NCI-H774 (cell line): ENCODE measurements at places on chromosomes 16 and 17.

GRCh38 chr17:44557651-44558285 lies 484 bp downstream of the FZD2 start:
- no peak for DNase-seq

GRCh38 chr16:50245417-50246298 lies 20.7 kb upstream of the ADCY7 start:
- DNase-seq = peak; percentile 32

GRCh38 chr17:67015001-67015400 lies 29.4 kb upstream of the CACNG1 start:
- no peak for DNase-seq

GRCh38 chr16:25297151-25297787 lies 39.6 kb upstream of the ZKSCAN2 start:
- DNase-seq = no peak

- DNase-seq = peak; percentile 25
Observed at GRCh38 chr17:82358465-82359350, at the start of gene TEX19. TSS of gene TEX19 (plus strand) at chr17:82359247. CDS start at chr17:82362151, 2,904 bp downstream.

GRCh38 chr17:80755650-80756405 lies 211.2 kb downstream of the RPTOR start:
- DNase-seq = no peak
